ENCODE measurements at places on chromosomes 11 and 22. TPM values are rescaled to one million over a fixed set of nuclear protein-coding genes. Genes with fewer than 3 reads are reported as not detected.

TMEM191B gene
- not detected for total RNA-seq

GAL3ST3 gene
- total RNA-seq, result not detected

DNA sequence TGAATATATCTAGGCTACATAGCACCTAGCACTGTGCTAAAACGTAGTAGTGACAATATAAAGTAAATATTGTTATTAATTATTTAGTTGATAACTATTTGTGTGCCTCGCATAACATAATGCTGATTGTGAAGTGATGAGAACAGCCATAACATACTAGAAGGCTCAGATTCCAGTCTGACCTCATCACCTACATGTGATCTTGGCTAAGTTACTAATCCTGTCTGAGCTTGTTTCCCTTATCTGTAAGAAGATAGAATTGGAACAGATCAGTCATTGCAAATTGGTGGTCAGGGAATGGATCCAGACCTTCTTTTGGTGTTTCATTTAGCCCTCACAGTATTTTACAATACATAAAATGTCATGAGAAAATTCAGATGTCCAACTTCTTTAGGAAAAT, 103.4 kb upstream of the SEZ6L start:
- H3K4me3 ChIP-seq, result no peak overlapping the region
- no peaks in the 10 kb centered on the region for H3K4me1 ChIP-seq
- H3K27me3 ChIP-seq, result peaks cover 80% of the 10 kb centered on the region
- DNase-seq, result no peak
- no peaks in the 10 kb centered on the region for H3K36me3 ChIP-seq

DNA sequence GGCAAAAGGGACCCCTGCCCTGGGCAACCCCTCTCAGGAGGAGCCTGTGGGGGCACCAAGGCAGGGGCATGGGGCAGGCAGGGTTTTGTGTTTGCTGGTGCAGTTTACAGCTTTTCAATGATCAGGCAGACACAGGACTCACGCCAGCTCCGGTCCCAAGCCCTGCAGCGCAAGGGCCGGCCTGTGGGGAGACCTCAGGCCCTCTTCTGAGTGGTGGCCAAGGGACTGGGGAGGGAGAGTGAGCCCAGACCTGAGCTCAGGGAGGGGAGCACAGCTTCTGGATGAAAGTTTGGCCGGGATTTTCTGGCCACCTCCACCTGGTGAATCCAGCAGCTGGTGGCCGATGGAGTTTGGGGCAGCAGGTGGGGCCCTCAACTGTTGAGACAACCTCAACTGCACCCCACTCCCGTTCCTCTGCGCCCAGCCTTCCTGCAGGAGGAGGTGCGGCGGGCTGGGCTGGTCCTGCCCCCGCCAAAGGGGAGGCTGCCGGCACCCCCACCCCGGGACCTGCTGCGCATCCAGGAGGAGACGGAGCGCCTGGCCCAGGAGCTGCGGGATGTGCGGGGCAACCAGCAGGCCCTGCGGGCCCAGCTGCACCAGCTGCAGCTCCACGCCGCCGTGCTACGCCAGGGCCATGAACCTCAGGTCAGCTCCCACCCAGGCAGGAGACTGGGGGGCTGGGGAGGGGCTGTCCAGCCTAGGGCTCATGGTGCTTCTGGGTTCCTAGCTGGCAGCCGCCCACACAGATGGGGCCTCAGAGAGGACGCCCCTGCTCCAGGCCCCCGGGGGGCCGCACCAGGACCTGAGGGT, 3.6 kb downstream of the TCIRG1 start:
- no peaks in the 10 kb centered on the region for H3K27me3 ChIP-seq
- no peak overlapping the region for H3K4me3 ChIP-seq
- no peak for DNase-seq
- H3K36me3 ChIP-seq, result no peaks in the 10 kb centered on the region
- H3K27ac ChIP-seq, result no peak overlapping the region
- peaks cover 18% of the 10 kb centered on the region for H3K4me1 ChIP-seq

DNA sequence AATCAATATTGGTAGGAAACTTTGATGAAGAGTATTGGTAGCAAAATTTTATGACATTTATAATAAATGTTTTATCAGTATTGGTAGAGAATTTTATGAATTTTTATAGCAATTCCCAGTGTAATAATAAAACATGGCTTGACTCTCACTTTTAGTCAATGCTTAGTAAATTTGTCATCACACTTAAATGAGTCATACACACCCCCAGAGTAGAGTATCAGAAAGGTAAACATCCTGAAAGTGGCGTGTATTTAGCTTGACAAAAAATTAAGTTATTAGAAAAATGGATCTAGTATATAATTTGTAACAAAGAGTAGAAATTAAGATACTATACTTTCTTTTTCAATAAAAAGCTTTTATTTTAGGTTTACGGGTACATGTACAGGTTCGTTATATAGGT, 2.6 kb downstream of the MS4A3 start:
- no peaks in the 10 kb centered on the region for H3K27me3 ChIP-seq
- no peak overlapping the region for H3K4me3 ChIP-seq
- no peaks in the 10 kb centered on the region for H3K4me1 ChIP-seq
- no peaks in the 10 kb centered on the region for H3K36me3 ChIP-seq

DNA sequence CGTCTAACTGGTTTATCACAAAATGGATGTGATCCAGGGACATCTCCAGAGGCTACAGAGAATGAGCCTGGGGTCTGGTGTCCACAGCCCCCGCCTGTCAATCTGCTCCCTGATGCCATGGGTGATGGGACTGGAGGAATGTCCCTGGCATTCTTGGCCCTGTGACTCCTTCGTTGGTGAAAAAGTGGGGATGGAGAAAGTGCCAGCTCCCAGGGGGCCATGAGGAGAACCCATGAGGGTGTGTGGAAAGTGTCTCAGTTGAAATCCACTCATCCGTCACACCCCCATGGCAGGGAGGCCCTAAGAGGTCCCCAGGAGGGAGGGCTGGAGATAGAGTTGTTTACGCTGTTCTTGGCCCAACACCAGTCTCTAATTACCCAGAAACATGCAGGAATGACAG, 322.0 kb downstream of the CTTN start:
- no peaks in the 10 kb centered on the region for H3K4me1 ChIP-seq
- no peaks in the 10 kb centered on the region for H3K27me3 ChIP-seq
- no peak overlapping the region for H3K4me3 ChIP-seq
- no peak for DNase-seq
- H3K27ac ChIP-seq, result no peak overlapping the region
- H3K36me3 ChIP-seq, result no peaks in the 10 kb centered on the region

GRCh38 chr11:127639916-127640315, 639.3 kb upstream of the KIRREL3 start:
- DNase-seq, result no peak
- no peaks in the 10 kb centered on the region for H3K27me3 ChIP-seq
- no peaks in the 10 kb centered on the region for H3K36me3 ChIP-seq

- peak; percentile 47 for DNase-seq
- no peak overlapping the region for H3K4me3 ChIP-seq
- no peaks in the 10 kb centered on the region for H3K4me1 ChIP-seq
- H3K27ac ChIP-seq, result no peak overlapping the region
- no peaks in the 10 kb centered on the region for H3K27me3 ChIP-seq
Measured at GRCh38 chr22:22666307-22667091, 22.1 kb downstream of the GGTLC2 start.

- DNase-seq, result no peak
- H3K27me3 ChIP-seq, result peaks cover 67% of the 10 kb centered on the region
- no peak overlapping the region for H3K27ac ChIP-seq
Measured at GRCh38 chr11:27710536-27710935, 10.3 kb upstream of the BDNF start.

- DNase-seq, result no peak
- H3K36me3 ChIP-seq, result no peaks in the 10 kb centered on the region
- H3K27ac ChIP-seq, result no peak overlapping the region
Measured at GRCh38 chr11:36702330-36703054, 104.5 kb upstream of the RAG2 start.

- no peak for DNase-seq
- no peaks in the 10 kb centered on the region for H3K36me3 ChIP-seq
- H3K27me3 ChIP-seq, result no peaks in the 10 kb centered on the region
- no peaks in the 10 kb centered on the region for H3K4me1 ChIP-seq
Measured at GRCh38 chr11:102810950-102811660, 13.1 kb upstream of the MMP1 start.

- no peak for DNase-seq
- H3K36me3 ChIP-seq, result no peaks in the 10 kb centered on the region
- peak overlapping the region; percentile 40 for H3K27ac ChIP-seq
- no peak overlapping the region for H3K4me3 ChIP-seq
Measured at GRCh38 chr11:119262668-119263351, 54.1 kb downstream of the MCAM start.

DNA sequence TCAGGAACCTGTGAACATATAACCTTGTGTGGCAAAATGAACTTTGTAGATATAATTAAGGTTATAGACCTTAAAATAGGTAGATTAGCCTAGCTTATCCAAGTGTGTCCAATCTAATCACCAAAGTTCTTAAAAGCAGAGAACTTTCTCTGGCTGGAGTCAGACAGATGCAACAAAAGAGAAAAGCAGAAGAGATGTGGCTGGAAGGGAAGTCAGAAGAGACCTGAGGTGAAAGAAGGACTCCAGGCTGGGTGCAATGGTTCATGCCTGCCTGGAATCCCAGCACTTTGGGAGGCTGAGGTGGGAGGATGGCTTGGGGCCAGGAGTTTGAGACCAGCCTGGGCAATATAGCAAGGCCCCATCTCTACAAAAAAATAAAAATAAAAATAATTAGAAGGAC, 39.4 kb upstream of the SWAP70 start:
- H3K4me3 ChIP-seq, result no peak overlapping the region
- H3K27me3 ChIP-seq, result no peaks in the 10 kb centered on the region
- no peak overlapping the region for H3K27ac ChIP-seq
- H3K36me3 ChIP-seq, result no peaks in the 10 kb centered on the region

TIMP3 gene
- total RNA-seq, result 277 TPM

Measured in left lung (tissue), 14 donors.